ENCODE measurements at places on chromosomes 7 and 10. TPM values are rescaled to one million over a fixed set of nuclear protein-coding genes. Genes with fewer than 3 reads are reported as not detected.

DNA sequence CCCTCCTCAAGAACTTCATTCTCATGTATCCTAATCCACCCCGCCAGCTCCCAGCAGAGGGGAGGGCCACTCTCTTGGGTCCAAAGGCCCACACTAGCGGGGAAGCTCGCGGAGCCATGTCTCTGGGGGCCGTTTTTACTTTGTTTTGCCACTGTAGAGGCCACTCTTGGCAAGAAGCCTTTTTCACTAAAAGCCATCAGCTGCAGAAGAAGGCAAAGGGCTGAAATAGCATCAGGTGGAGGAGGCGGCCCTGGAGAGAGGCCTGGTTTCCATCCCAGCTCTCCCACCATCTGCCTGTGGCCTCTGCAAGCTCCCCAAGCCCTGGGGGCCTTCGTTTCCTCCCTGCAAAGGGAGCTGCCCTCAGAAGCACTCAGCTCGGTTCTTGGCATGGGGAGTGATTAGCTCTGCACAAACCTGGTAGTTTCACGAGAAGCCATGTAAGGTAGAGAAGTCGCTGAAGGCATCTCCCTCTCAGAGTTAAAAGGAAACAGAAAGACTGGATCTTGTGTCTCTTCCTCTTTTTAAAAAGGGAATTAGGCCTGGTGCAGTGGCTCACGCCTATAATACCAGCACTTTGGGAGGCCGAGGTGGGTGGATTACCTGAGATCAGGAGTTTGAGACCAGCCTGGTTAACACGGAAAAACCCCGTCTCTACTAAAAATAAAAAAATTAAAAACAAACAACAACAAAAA, 70.3 kb downstream of the PARP12 start:
- no peak for DNase-seq

DNA sequence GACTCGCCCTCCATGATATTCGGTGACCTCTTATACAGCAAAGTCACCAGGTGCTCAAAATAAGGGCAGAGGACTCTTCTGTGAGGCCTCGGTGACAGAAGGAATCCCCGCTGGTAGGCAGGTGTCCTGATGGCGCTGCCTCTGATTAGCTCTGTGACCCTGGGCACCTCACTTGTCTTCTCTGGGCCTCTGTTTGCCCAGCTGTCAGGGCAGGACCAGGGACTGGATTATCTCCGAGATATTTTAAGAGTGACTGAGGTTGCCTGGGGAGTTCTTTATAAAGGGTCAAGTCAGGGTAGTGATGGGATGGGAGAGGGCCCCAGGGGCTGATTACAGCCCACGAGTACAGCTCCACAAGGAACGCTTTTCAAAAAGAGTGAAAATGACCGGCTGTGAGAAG, 70.9 kb upstream of the SAMD8 start:
- no peak for DNase-seq

DNA sequence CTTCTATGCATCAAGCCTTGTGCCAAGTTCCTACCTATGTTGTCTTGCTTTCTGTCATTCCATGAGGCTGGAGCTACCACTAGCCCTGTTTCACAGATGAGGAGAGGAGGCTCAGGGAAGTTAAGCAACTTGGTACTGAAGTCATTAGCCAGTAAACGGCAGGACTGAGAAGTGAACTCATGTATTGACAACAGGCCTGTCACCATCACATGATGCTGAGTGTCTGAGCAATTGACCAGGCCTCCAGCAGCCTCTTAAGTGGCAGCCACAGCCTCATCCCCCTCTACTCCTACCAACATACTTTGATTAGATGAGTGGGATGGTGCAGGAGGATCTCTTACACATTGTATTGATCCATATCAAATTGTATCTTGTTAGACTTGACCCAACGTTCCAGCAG, 317.6 kb downstream of the GRID1 start:
- no peak for DNase-seq

The FZD1 gene
- polyA plus RNA-seq = 53.5 TPM

- DNase-seq = no peak
Observed at GRCh38 chr10:86798611-86799010, 42.2 kb downstream of the BMPR1A start.

- no peak for DNase-seq
Observed at GRCh38 chr7:132588596-132588995, 12.3 kb upstream of the PLXNA4 start.

DNA sequence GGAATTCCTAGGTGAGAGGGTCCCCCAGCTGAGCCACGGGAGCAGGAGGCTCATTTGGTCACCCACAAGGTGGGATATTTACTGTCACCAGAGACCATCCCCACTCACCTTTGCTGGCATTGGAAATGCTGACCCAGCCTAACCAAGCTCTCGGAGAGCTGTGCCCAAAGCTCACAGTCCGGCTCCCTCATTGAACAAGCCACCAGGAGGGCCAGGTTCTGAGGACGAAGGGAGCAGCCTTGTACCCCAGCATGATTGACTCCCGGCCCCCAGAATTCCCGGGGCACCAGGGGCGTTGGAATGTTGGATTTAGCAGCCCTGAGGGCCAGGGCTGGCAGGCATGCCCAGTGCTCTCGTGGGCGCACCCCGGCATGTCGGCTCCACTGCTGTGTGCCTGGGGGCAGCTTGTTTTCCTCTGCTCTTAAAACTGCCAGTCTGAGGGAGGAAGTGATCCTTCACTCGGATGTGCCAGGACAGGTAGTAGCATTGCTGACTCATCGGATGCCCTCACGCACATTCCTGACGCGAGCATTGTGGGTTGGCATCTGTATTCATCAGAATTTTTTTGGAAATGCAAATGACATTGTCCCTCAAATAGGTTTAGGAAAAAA, 23.3 kb downstream of the CLIP2 start:
- no peak for DNase-seq

DNA sequence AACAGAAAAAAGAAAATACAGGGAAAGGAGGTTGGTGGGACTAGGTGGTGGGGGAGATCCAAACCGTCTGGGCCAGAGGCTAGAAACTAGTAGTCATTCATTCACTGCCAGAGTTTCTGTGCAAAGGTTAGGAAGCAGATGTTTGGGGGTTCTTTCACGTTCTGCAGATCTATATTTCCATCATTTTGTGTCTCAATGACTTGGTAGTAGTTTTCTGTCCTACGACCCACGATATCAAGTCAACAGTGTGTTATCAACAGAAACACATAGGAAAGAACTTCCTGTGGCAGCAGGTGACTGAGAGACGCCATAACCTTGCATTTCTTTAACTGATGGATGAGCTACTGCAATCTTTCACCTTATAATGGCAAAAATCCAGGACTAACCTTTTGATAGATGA, 1.8 kb downstream of the CEP55 start:
- DNase-seq = no peak

- no peak for DNase-seq
Observed at GRCh38 chr10:101771380-101771779, 4.5 kb downstream of the FGF8 start.

GRCh38 chr7:102024005-102024768, 206.8 kb downstream of the CUX1 start:
- DNase-seq = no peak

The FAM237B gene
- polyA plus RNA-seq = 1.1 TPM

DNA sequence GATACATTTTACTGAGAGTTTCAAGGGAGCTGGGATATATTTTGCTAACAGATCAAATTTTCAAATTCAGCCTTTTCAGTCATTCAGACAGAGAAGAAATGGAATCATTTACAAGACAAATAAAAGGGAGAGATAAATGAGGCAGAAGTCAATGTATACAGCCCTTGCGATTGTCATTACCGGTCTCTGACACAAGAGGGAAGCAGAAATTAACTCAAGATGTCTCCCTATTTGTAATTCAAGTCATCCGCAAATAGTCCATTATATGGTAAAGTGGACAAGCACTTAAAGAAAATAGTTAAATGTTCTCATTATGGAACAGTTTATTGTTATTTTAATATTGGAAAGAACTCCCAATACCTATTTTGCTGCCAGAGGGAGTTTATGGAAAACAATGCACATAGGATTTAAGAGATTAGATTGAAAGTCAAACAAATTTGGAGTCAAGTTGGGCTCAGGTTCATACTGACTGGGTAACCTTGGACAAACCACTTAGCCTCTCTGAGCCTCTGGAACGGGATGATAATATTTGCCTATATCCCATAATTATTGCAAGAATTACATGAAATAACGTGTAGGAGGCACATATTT, 89.3 kb upstream of the PRKCQ start:
- DNase-seq = peak; percentile 50

DNA sequence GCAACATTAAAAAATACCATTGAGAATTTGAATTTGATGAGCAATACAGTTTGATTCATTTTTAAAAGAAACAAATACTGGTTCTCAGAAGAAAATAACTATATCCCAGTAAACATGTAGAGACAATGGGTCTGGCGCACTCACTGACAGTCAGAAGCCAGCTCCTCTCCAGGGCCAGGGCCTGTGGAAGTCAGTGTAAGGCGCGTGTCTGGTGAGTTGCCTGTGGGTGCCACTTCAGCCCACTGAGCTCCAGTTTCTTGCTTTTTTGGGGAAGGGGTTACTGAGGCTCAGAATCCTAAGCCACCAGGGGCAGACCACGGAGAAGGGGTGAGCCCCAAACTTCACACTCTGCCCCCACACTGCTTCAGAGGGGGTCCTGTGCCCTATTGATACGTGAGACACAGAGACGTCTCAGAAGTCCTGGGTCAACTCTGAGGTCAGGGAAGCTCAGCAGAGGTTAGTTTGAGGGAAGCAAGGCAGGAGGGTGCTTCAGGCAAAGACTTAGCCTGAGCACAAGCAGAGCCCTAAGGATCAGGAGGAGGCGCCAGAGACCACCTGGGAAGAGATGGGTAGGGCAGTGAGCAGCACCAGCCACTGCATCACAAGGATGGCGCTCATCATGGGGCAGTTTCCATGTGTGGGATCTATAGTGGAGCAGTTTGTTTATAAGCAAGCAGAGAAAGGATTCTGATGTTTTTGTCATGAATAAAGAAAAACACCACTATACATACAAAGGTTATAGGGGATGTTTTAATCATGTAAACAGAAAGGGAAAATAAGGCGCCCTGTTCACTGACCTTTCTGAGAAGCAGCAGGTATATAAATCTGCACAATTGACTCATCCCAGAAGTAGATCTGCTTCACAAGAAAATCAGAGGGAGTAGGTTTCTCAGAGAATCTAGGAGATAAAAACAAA, 95.7 kb downstream of the PKD1L1 start:
- no peak for DNase-seq

The PNLIPRP2 gene
- not detected for polyA plus RNA-seq

DNA sequence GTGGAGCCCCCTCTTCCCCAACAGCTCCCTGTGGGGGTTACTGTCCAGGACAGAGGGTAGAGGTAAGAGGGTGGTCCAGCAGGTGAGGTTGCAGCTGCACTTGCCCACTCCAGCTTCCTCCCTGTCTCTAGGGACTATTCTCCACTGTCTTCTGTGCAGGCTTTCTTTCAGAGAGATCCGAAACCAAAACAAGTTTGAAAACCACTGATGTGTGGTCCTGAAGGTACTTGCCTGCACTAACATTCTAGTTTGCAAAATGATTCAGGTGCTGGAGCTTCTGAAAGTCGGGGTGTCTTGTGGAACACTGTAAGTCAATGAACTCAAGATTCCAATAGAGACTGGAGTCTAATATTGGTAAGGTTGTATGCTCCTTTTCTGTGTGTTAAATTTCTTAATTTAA, 63.1 kb downstream of the BLNK start:
- DNase-seq = no peak

The DPYSL4 gene
- 16.3 TPM for polyA plus RNA-seq

DNA sequence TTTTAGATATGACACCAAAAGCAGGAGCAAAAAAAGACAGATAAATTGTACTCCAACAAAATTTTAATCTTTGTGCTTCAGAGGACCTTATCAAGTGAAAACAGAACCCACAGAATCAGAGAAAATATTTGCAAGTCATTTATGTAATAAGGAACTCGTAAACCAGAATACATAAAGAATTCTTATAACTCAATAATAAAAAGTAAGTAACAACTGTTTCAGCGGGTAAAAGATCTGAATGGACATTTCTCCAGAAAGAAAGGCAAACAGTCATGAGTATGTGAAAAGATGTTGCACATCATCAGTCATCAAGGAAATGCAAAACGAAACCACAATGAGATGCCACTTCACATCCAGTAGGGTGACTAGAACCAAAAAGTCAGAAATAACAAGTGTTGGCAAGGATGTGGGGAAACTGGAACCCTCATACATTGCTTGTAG, 167.7 kb upstream of the KCTD7 start:
- no peak for DNase-seq

DNA sequence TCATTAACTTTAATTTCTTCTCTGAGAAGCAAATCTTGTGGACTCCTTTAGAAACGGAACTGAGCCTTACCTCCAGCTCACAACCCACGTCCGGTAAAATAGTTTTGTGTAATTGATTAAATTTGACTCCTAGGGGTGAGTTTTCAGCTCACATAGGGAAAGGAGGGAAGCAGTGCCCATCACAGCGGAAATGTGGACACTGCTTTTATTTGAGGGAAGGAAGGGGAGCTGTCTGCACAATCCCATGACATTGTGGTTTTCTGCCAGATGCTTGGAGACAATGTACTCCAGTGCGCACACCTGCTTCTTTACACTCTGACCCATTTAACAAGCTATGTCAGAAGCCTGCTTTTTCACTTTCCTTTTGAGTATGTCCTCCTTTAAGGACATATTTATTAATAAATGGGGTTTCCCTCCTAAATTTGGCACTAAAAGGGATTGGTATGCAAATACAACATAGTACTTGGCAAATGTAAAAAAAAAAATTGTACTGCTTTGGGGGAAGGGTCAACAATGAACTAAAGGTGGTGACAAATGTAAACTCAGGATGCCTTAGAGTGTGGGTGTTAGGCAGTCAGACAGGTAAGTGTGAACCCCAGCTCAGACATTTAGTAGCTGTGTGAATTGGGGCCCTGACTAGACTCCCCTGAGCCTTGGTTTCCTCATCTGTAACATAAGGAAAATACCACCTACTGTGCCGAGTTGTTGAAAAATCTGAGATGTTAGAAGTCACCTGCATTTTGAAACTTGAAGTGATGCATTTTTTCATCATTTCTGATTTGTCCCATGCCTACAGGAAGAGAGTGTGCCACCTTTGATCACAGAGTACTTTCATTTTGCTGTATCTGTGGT, 90.2 kb upstream of the KLF6 start:
- no peak for DNase-seq

DNA sequence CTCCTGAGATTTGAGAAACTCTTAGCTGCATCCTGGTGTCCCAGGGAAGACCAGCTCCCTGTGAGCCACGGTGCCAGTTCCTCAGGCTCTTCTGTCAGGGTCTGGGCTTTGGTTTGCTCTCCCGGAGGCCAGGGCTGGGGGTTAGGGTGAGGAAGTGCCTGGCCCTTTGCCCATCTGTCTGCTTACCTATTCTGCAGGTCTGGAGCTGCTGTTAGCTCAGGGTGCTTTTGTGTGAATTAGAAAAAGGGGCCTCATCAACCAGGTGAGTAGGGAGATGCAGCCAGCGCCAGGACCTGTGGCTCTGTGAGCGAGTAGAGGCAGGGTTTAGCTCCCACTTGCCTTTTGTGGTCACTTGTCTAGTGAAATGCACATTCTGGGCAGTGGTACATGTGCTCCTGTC, 109.4 kb downstream of the DOCK1 start:
- no peak for DNase-seq

The LBX1 gene
- not detected for polyA plus RNA-seq

DNA sequence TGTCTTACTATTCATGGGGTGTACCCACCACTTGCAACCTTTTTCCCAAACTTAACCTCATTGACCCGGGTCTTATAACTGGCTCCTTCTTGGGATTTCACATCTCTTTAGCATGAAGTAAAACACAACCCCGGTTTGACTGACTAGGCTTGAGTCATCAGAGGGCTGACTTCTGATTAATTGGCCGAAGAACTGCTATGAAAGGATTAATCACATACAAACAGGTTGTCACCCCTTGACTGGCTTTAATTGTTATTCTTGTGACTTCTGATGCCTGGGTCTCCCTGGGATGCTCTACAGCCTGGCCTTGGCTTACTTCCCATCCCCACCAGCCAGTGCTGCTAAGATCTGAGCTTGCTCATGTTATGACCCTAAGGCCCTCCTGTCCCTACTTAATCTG, 8.8 kb upstream of the CRPPA start:
- no peak for DNase-seq

GRCh38 chr7:17512181-17512675, 213.8 kb downstream of the AHR start:
- DNase-seq = no peak
